Amniotic stem cell (primary cell): ENCODE measurements at places on chromosomes 7 and 10.

- no peak for DNase-seq
These were observed 30.2 kb upstream of the CARD11 start for GRCh38 chr7:3073763-3074458.

GRCh38 chr10:97004591-97004990 lies 172.5 kb downstream of the LCOR start:
- DNase-seq: no peak

- DNase-seq: no peak
These were observed 413.4 kb upstream of the MKI67 start for GRCh38 chr10:128539510-128540127.

DNA sequence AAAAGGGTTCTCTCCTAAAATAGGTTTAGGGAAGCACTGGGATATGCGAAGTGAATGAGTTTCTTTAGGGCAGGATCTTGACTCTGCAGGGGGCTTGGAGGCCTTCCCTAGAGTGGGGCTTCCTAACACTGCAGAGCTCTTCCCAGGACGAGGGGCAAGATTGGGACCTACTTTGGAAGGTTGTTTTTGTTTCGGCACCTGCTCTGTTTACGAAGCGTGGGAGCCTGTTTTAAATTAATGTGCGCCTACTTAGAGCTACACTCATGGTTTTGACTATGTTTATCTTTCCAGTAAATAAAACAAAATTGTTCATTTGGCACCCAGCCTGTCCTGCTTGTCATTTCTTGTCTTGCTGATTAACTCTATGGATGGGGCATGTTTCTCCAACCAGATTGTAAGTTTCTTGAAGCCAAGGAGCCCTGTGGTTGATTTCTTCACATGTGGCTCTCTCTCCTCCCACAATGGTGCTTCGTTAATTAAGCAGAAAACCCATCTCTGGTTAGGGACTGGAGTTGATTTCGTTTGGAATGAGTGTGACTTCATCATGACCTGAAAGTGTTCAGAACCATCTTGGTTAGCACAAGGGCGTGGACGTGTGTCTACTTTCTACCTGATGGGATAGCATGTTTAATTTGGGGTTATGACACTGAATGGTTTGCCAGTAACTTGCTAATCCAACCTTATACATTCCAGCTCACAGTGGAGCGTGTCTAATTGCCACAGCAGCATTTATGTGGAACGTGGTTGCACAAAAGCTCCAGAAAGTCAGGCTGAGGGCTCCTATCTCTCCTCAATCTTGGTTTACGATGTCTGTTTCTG lies 98.1 kb downstream of the TCF7L2 start:
- DNase-seq: no peak

DNA sequence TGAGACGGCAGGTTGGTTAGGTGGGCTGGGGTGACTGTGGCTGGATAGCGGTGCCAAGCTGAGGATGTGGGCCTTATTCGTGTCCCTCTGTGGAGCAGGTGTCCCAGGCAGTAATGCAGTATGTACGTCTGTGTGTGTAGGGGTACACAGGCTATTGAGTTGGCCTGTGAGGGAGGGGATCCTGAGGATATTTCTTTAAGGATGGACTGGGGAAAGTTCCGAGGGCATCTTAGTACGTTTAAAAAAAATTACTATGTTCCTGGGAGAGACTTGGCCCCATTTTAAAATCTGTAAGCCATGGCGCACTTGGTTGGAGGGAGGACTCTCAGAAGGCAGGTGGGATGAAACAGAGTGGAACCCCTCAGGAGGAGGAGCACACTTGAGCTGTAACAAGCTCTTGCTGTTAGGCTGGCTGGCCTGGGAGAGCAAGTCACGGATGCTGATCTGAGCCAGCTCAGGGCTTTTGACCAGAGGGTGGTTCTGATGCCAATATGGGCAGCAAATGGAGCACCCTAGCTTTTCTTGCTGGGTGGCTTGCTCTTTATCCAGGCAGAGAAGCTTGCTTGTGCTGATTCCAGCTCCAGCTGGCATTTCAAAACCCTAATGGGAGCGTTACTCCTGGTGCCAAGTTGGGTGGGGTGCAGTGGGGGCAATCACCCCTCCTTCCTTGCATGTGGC lies 765 bp downstream of the WBP1L start:
- no peak for DNase-seq

GRCh38 chr7:75872073-75872782 lies 6.6 kb upstream of the RHBDD2 start:
- DNase-seq: peak; percentile 1

- DNase-seq: no peak
These were observed 25.2 kb upstream of the CRYGN start for GRCh38 chr7:151465169-151465568.
